ENCODE measurements at places on chromosomes 13 and 19. TPM values are rescaled to one million over a fixed set of nuclear protein-coding genes. Genes with fewer than 3 reads are reported as not detected.

Gene CCDC8
- 2.9 TPM for total RNA-seq

Gene NUDT15
- 11.4 TPM for total RNA-seq

Gene LILRB4
- total RNA-seq: 14.2 TPM

Gene TRAPPC6A
- 12.3 TPM for total RNA-seq

Gene ERICH6B
- not detected for total RNA-seq

Gene SLC6A16
- total RNA-seq: 3.1 TPM

Gene SLAIN1
- 1.9 TPM for total RNA-seq

Gene SPACA4
- not detected for total RNA-seq

Gene EFNA2
- total RNA-seq: not detected

Gene APC2
- 0.10 TPM for total RNA-seq

Gene KLK1
- total RNA-seq: 1.1 TPM

Gene ZNF677
- 9.3 TPM for total RNA-seq

Gene RFPL4AL1
- total RNA-seq: not detected
